ENCODE measurements at places on chromosomes 3 and 15.

- DNase-seq, result no peak
Measured at GRCh38 chr15:69826819-69827175, 270.9 kb downstream of the TLE3 start.

- DNase-seq, result no peak
Measured at GRCh38 chr3:78402720-78403119, 1362.8 kb downstream of the ROBO2 start.

DNA sequence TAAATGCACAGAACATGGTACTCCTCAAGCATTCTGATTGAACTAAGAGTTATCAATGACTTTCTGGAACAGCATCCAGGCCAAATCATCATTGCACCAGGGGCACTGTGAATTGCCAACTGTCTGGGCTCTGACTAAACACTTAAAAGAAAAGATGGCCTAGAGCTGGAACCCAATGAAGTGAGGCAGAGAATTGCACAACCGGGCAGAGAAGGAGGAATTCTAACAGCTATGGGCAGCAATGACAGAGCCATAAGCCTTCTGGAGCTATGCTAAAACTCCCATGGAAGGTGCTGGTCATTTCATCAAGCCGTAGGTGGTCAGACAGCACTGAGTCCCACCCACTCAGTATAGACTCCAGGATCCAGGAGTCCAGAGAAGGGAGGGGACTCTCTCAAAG is 48.1 kb upstream of the OXTR start:
- DNase-seq, result no peak

DNA sequence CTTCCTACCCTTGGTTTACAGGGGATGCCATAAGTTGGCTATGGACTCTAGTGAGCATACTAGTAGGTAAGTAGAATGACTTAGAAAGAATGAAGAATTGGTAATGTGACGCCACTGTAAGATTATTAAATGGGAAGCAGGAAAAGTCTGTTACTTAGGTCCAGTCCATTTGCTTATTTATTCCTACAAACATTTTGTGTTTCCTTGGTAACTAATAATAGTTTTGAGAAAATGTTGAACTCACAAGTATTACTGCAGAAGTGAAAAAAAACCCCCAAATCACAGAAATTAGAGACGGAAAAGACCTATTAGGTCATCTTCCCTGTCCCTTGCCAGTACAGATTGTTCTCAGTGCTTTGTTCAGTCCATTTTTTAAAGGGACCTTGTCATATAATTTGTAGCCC is 63.5 kb downstream of the CMSS1 start:
- no peak for DNase-seq

- DNase-seq, result no peak
Measured at GRCh38 chr15:62104401-62104800, 37.6 kb downstream of the C2CD4A start.

DNA sequence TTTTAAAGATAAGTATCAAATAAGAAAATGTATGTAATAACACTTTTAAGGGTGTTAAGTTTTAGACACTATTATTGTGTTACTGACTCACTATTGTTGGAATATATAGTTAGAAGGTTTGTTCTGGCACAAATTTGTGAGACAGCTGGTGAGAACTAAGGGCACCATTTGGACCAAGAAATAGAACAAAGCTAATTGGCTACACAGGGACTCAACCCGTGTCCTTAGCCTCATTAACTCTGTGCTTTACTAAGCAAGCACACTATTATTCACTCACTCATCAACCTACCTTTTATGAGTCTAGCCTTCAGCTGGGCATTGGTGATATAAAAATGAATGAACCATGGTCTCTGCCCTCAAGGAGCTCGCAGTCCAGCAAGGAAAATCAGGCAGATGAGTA is 4.1 kb upstream of the UNC13C start:
- DNase-seq, result no peak

DNA sequence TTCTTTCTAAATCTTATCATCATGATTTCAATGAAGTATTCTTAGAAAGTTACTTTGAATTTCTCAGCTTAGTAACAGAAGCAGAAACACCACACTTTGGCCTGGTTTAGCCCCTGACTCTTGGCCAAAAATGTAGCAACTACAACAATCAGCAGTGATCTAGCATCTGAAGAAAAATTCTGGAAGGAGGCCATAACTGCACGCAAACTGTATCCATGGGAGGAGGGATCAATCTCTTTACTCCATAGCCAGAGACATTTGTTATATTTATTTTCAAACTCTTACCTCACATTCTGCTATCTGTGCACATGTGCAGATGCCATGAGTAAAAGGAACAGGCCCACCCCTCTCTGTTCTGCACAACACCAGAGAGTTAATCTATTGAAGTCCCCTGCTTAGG is 251.0 kb upstream of the P2RY1 start:
- DNase-seq, result no peak

DNA sequence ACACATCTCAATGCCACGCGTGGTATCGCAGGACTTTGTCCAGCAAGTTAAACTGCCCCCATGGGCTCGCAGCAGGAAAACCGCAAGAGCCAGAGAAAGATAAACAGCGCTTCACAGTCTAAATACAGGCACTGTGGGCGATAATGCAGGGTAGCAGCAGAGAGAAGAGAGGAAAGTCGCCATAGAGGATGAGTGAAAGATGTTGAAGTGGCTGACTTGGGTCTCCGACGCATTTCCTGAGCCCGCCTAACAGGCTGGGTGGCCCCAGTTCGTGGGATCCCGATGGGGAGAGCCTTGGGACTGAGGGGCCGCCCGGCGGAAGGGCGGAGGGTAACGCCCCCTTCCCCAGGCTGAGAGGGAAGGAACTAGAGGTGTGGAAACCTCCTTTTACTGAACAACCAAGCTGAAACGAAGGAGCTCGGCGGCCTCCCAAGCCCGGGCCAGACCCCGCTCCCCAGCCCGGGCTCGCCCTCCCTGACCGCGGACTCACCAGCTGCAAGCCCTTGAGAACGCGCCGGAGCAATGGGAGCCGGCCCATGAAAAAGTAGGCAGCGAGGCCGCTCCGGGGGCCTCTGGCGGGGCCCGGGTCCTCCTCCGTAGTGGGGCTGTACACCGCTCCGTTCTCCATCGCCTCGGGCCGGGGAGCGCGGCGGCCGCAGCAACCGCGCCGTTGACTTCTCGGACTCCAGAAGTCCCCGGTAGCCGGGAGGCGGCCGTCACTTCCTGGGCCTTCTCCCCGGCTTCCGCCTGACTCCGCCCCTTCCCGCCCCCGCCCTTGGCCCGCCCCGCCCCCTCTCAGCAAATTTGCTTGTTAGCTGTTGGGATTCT is at the start of gene CMTM6:
CMTM6 (minus strand) TSS at position 735 of the 828 bp plus-strand sequence; CDS start at position 628, 107 bp downstream.
- peak; percentile 55 for DNase-seq

DNA sequence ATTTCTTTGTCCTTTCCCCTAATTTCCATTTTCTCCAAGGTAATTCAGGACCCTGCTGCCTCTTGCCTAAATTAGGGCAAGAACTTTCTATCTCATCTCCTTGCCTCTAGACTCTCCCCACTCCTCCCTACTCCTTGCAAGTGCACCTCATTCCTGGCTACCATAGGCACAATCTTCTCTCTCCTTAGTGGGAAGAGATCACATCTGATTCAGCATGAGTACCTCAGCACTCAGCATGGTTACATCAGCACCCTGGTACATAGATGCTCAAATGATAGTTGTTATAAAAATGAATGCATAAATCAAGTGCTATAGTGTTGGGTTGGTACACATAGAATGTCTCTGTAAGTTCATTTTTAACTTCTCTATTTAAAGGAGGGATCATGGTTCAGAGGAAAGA is 313.4 kb upstream of the RASGRP1 start:
- no peak for DNase-seq

DNA sequence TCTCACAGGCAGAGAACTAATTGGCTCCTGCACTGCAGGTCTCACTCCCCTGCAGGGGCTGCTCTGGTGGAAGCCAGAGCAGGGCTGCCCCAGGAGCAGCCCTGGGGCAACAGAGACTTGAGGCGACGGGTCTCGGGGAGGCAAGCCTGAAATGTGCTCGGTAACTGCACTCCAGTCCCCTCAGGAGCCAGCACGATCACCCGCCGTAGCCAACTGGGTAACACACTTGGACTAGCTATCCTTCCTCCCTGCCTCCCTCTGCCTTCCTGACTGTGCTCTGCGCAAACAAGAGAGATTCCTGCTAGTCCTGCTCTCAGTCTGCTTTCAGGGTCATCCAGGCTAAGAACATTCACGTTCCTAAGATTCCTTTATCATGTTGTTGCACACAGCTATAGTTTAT is 140.7 kb upstream of the NSMCE3 start:
- no peak for DNase-seq
